ENCODE measurements at places on chromosomes 13 and 19.
A peak's percentile ranks its signal among the peaks of the same experiment; 100 is the strongest.

DNA sequence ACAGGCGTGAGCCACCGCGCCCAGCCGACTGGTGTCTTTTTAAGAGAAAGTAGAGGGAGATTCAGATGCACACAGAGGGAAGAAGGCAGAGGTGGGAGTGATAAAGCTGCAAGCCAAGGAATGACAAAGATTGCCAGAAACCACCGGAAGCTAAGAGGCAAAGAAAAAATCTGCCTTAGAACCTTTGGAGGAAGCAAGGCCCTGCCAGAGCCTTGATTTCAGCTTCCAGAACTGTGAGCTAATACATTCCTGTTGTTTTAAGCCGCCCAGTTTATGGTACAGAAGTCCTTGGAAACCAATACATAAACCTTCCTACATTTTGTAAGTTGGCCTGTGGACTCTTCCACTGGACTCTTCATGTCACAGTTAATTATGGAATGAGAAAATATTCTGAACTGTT lies 71.7 kb upstream of the SOX21 start:
- DNase-seq: no peak

- no peak for DNase-seq
These were observed 92.7 kb downstream of the TSHZ3 start for GRCh38 chr19:31256593-31256960.

DNA sequence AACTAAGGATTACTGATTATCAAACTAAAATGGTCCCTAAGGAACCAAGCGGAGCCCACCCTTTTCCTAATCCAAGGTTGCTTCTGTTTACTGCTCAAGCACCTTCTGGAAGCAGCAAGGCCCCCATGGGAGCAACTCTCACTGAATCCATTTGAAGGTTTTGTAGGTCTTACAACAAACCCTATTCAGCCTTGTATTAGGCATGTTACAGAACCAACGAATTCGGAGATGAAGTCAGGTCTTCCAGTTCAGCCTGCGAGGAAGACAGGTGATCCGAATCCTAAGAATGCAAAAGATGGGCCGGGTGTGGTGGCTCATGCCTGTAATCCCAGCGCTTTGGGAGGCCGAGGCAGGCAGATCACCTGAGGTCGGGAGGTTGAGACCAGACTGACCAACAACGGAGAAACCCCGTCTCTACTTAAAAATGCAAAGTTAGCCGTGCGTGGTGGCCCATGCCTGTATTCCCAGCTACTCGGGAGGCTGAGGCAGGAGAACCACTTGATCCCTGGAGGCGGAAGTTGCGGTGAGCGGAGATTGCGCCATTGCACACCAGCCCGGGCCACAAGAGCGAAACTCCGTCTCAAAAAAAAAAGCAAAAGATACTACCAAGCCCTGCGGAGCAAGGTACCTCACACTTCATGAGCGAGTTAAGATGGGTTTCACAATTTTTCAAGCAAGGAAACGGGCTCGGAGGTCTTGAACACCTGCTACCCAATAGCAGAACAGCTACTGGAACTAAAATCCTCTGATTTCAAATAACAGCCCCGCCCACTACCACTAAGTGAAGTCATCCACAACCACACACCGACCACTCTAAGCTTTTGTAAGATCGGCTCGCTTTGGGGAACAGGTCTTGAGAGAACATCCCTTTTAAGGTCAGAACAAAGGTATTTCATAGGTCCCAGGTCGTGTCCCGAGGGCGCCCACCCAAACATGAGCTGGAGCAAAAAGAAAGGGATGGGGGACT lies 609 bp downstream of the ZAR1L start:
- peak; percentile 67 for DNase-seq

DNA sequence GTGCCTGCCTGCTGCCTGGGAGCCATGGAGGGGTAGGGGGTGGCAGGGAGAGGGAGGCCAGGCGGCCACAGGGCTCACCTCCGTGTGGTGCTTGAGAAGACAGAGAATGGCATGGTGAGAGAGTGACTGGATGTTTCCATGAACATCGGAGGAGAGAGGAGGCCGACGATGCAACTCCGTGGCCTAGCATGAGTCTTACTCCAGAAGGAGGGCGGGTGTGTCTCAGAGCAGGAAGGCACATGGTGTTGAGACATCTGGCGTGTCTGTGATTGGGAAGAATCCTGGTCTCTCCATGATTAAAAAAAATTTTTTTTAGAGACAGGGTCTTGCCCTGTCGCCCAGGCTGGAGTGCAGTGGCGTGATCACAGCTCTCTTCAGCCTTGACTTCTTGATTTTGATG lies 5.1 kb downstream of the IRGC start:
- no peak for DNase-seq

- DNase-seq: no peak
These were observed 131.8 kb downstream of the STARD13 start for GRCh38 chr13:33153421-33154404.

DNA sequence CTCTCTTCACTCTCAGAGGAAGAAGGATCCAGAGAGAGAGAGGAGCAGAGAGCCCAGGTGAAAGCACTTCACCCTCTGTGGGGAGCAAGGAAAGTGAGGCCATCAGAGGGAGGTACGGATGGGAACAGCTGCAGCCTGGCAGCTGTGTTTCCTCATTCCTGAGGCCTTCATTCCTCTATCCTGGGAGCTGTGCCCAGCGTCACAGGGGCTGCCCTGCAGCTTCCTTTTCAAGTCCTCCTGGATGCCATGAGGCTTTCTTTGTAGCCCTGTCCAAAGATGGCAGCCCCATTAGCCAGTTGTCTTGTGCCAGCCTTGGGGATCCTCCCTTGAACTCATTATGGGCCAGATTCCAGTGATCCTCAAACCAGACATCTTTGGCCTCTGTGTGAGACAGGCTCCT lies 76.8 kb upstream of the PCDH8 start:
- DNase-seq: no peak
